ENCODE measurements at places on chromosomes 1 and 21.

- DNase-seq = no peak
Observed at GRCh38 chr1:8345621-8346415, 27.9 kb downstream of the SLC45A1 start.

- no peak for DNase-seq
Observed at GRCh38 chr1:182972829-182973228, 19.9 kb upstream of the SHCBP1L start.

- DNase-seq = peak; percentile 37
Observed at GRCh38 chr1:29124366-29125236, 898 bp upstream of the TMEM200B start.

- DNase-seq = peak; percentile 99
Observed at GRCh38 chr1:85611856-85612255, 31.3 kb downstream of the CCN1 start.

DNA sequence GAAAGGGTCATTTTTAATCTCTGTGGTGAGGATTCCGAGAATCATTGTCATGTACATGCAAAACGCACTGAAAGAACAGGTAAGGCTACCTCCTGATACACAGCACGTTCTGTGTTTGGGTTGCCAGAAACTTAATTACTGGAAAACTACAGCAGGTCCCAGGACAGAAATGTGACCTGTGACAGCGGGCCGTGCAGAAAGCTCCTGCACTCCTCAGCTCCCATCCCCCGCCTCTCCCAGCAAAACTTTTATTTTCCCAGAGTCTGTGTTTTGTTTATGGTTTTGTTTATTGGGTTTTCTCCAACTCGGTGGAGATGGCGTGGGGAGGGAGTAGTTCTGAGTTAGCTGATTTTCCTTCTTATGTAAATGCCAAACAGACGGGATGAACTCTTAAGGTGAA is 44.7 kb downstream of the SLC44A3 start:
- DNase-seq = no peak

GRCh38 chr1:168167806-168168205 is 11.0 kb upstream of the TIPRL start:
- no peak for DNase-seq
